Activated CD4-positive, CD25-positive, alpha-beta regulatory T cell treated with anti-CD3 and anti-CD28 coated beads, Interleukin-2, amount 50 U/mL, for 16 hours (primary cell): ENCODE measurements at places on chromosomes 2 and 18.
A peak's percentile ranks its signal among the peaks of the same experiment; 100 is the strongest.

GRCh38 chr2:85422072-85422457 lies 3.6 kb downstream of the SH2D6 start:
- no peak for DNase-seq

DNA sequence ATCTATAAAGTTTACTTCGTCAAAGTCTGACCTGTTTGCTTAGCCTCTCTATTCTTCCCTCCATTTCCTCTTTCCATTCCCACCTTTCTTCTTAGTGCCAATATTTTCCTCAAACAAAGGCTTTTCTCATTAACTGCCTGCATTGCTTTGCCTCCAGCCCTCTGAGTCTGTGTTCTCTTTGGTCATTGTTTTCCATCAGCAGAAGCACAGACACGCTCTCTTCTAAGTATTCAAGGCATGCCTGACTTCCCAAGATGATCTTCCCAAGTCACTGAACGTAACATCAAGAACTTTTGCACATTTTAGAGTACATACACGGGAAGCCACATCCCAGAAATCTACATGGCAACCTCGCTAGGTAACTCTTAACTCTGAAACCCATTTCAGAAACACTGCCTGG lies 32.6 kb upstream of the ANXA4 start:
- no peak for DNase-seq

GRCh38 chr2:101047075-101047766 lies 45.1 kb downstream of the RPL31 start:
- no peak for DNase-seq

DNA sequence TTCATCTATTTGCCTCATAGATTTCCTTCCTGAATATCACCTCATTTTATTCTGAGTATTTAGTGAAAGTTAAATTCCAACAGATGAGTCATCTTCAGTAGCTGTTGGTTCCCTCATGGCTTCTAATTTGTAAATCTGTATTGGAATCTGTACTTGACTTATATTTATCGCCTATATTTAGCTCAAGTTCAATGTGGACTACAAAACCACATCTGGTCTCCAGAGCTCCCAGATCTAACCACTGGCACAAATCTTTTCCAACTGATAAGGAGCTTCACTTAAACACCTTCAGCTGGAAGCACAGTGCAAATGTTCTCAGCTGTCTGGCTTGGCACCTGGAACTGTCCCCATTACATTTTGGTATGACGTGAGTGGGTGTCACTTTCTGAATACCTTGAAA lies 82.8 kb upstream of the DSEL start:
- no peak for DNase-seq

GRCh38 chr18:9696701-9697100 lies 11.4 kb upstream of the RAB31 start:
- DNase-seq, result no peak

DNA sequence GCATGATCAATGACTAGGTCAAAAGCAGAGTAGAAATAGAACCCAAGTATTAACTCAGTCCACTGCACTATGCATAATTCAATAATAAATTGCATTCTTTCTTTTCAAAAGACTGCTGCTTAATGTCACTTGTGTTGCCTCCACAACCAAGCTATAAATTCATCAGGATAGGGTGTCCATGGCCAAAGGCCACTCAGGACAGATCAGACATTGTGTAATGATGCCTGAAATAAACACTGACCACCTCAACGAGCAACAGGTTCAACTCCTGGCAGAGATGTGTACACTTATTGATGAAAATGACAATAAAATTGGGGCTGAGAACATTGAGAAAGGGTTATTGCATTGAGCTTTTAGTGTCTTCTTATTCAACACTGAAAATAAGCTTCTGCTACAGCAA lies 194.5 kb upstream of the SPOPL start:
- no peak for DNase-seq

DNA sequence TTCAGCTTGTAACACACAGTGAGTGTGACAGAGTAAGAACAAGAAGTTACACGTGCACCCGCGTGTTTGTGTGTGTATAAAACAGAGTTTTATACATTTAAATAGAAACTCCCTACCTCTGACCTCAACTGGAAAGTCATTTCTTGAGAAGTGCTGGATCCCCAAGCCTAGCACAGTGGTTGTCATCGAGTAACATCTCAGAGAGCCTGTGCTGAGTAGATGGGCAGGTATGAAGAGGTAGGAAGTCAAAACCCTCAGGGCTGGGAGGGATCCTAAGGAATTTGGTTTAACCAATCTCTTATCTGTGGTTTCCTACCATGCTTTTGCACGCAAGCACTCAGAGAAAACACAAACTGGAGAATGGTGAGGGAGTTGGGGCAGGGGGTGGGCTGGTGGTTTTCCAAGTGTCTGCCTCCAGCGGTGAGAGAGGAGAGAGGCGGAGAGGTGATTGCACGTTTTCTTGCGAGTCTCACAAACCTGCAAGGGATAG lies 9.2 kb downstream of the ACOXL start:
- no peak for DNase-seq

- no peak for DNase-seq
Measured at GRCh38 chr2:30847329-30847728, 40.1 kb upstream of the CAPN13 start.

- DNase-seq, result no peak
Measured at GRCh38 chr2:169301596-169302335, 60.6 kb downstream of the LRP2 start.

DNA sequence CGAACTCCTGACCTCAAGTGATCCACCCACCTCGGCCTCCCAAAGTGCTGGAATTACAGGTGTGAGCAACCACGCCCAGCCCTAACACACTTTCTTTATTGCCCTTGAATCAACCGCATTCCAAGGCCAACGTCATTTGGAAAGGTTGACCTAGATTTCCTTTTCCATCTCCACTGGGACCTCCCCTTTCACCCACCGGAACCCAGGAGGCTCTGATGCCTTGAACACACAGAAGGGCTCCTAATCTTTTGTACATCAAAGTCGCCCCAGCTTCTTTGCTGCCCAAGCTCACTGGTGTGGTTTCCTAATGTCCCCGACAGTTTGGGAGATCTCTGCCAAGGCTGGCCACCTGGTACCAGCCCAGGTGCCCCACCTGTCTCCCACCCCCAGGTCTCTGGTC lies 46.2 kb upstream of the CAB39 start:
- no peak for DNase-seq

GRCh38 chr18:21741312-21741561 lies 645 bp downstream of the MIB1 start:
- DNase-seq, result no peak

GRCh38 chr2:64173156-64174135 lies 29.2 kb upstream of the PELI1 start:
- DNase-seq, result no peak

DNA sequence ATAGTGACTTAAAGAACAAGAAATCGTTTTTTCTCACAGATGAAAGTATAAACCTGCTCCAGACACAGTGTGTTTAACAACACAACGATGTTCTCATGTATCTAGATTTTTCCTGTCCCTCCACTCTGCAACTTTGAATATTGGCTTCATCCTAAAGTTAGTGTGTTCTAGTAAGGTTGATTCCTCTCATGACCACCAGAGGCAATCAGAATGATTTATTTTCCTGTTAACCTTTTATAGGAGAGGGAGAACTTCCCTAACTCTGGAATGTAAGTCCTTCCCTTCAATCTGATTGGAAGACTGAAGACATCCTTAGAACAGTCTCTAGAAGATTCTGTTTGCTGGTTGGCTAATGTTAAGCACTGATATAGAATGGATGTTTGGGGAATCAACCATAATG lies 41.0 kb upstream of the TAF4B start:
- DNase-seq, result no peak

DNA sequence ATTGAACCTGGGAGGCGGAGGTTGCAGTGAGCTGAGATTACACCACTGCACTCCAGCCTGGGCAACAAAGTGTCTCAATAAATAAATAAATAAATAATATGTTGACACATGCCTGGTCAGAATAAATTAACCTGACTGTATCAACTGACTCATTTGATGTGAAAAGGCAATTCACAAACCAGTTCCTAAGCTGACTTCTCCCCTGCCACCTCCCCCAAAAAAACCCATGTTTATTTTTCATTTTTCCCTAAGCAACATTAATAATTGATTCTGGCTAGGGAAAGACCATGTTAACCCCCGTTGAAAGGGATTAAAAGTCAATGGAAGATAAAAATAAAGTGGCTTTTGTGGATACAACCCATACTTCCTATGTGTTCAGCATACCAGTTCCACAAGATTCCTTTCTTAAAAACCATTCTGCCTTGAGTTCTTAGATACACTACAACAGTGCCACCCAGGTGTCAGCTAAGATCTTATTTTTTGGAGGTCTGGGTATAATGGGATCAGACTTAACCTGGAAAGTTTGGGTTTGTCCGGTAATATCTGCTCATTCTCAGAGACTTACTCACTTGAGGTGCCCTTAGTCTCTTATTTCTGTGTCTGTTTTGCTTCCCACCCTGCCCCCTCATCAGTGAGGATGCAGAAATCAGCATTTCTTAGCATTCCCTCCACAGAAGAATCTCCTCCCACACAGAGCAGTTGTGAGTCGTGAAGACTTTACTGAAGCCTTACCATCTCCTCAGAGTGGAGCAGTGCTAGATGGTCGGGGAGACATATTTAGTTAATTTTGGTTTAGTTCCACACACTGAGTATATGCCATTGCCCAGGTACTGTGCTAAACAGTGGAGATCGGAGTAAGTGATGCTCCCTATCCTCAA lies 10.1 kb upstream of the MCFD2 start:
- no peak for DNase-seq

DNA sequence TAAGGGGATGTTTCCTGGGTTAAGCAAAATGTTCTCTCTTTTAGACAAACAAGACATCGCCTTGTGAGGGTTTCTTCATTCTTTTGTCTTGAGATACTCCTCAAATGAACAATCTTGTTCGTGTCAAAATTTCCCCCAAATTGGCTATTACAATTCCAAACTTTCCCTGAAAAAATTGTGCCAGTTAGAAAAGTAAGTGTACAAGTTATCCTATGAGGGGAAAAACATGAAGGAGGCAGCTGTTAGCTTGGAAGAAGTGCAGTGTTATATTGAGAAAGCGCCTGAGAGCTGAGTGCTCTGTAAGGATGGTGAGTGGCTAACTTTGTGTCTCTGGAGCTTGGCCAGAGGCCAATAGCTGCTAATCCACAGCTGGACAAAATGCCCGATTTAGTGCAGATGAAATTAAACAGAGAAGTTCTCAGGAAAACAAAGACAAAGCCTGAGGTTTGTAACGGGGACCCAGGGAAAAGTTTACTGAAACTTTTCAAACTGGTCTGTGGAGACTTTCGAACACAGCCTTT lies 14.1 kb upstream of the PLEKHH2 start:
- no peak for DNase-seq

GRCh38 chr2:181036445-181036844 lies 56.0 kb downstream of the UBE2E3 start:
- no peak for DNase-seq

DNA sequence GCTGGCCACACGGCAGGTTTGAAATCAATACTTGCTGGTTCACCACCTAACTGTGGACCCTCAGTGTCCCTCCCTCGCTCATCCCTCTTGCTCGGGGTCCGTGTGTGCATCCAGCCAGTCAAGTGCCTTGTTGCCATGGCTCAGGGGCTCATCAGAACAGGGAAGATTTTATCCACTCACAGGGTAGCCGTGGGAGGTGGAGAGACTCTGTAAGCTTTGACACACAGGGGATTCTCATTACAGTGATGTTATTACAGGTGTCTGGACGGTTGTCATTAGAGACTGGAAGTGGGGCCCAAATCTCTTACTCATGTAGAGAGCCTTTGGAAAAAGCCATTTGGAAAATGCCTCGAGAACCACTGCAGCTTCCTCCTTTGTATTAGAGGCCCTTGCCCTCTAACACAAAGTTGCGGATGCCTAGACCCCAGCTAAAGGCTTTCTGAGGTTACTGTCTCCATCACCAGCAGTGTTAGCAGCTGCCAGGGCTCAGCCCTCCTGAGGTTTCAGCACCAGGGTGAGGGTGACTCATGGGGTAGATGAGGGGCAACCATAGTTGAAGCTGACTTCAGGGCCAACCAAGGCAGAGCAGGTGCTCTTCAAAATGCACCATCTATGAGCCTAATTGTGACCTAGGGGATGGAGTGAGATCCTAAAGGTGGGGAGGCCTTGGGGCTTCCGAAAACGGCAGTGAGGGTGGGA lies 195.6 kb downstream of the CLIP4 start:
- no peak for DNase-seq

DNA sequence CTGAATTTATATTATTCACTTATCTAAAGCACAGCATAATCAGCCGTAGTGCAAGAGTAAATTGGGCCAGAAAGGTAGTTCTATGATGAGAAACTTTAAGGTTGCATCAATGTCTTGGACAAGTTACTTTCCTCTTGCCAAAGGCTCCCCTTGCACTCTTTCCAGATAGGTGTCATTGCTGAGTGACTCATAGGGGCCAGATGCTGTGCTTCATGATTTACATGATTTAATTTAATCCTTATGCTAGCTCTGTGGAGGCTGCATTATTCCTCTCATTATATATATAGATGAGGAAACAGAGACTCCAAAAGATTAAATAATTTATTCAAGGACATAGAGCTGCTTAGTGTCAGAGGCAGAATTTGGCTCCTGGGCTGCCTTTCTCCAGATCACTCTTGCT lies 5.0 kb downstream of the CFAP221 start:
- no peak for DNase-seq

DNA sequence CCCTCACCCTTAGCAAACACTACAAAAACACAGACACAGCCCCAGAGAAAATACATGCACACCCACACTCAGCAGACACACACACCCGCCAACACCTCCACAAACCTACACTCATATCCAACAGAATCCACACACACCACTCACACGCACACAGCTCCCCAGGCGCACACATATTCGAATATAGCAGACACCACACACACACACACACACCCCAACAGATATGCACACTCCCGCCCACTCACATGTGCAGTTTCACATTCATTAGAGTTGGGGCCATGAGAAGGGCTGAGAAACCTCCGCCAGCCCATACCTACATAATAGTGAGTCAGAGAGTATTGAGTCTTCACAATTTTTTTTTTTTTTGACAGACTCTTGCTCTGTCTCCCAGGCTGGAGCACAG lies 29.4 kb upstream of the NOTO start:
- DNase-seq, result peak; percentile 25

GRCh38 chr18:63962137-63962536 lies 7.7 kb upstream of the SERPINB8 start:
- no peak for DNase-seq

GRCh38 chr18:45009756-45010155 lies 329.1 kb downstream of the SETBP1 start:
- no peak for DNase-seq

GRCh38 chr18:40367576-40367975 lies 1587.5 kb upstream of the PIK3C3 start:
- no peak for DNase-seq
